Foreskin keratinocyte (primary cell): ENCODE measurements at places on chromosomes 1 and 21. TPM values are rescaled to one million over a fixed set of nuclear protein-coding genes. Genes with fewer than 3 reads are reported as not detected.
A peak's percentile ranks its signal among the peaks of the same experiment; 100 is the strongest.

GRCh38 chr1:200890818-200891773 lies 3.6 kb upstream of the INAVA start:
- no peak for DNase-seq

- peak; percentile 81 for DNase-seq
Observed at GRCh38 chr1:6386371-6386949, 7.1 kb downstream of the ACOT7 start.

GRCh38 chr1:242525360-242525722 lies 844 bp upstream of the PLD5 start:
- DNase-seq: peak; percentile 41

DNA sequence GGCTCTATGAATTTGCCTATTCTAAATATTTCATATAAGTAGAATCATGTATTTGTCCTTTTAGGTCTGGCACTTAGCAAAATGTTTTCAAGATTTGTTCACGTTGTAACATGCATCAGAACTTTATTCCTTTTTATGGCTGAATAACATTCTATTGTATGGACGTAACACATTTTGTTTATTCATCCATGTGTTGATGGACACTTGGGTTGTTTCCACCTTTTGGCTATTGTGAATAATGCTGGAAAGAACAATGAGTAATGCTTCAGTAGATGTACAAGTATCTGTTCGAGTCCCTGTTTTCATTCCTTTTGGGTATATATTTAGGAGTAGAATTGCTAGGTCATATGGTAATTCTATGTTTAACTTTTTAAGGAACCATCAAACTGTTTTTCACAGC lies 24.7 kb downstream of the SLC35A3 start:
- peak; percentile 62 for DNase-seq

The FCER1G gene
- polyA plus RNA-seq: 0.27 and 0.43 TPM in 2 replicates
